ENCODE measurements at places on chromosomes 11 and 22. TPM values are rescaled to one million over a fixed set of nuclear protein-coding genes. Genes with fewer than 3 reads are reported as not detected.

Gene CUL5
- total RNA-seq = 19.0 TPM

Gene ELMOD1
- 0.07 TPM for total RNA-seq

Gene IRAG1
- not detected for total RNA-seq

Gene DEFB131B
- not detected for total RNA-seq

Gene NAALAD2
- 0.43 TPM for total RNA-seq

DNA sequence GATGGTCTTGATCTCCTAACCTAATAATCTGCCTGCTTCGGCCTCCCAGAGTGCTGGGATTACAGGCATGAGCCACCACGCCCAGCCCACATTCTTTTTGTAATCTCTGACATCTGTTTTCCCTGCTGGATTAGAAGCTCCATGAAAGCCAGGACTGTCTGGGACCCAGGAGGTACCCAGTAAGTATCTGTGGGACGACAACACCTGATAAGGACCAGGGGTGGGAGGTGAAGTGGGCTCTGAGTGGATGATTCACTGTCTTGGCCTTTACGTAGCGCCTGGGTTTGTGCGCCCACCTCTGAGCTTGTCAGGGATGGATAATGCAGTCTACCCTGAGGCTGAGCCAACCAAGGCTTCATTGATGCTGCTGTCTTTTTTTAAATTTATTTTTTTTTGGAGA lies 118.8 kb downstream of the ABTB2 start:
- DNase-seq = no peak

- DNase-seq = no peak
These were observed 149.4 kb upstream of the SNX19 start for GRCh38 chr11:131065435-131066413.

GRCh38 chr22:47324435-47324990 lies 562.1 kb downstream of the TBC1D22A start:
- DNase-seq = no peak

DNA sequence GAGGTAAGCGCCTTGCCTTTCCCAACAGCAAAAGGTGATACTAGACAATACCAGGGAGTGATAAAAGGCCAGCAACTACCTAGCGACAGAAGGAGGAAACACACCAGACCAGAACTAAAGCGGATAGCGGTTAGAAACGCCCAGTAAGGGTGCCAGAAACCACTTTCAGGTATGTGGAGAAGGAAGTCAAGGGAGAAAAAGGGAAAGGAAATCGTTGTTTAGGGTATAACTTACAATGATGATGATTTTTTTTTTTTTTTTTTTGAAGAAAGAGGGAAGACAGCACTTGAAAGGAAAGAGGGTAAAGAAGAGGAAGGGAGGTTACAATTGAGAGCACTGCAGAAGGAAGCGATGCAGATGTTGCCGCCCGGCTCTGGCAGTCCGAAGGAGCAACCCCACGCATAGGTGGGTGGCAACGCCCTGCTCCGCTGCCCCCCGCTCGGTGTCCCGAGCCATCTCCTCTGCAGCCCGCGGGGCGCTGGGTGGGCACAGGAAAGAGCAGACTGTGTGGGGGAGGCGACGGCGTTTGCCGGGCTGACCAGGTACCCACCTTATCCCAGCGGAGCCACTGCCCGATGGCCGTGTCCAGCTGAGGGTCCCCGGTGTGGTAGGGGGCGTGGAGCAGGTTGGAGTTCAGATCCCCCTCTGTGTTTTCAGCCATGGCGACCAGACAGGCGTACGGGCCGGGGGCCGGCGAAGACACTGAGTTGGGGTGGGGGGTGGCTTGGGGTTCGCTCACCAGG lies 561 bp downstream of the PGM2L1 start:
- no peak for DNase-seq

GRCh38 chr11:72041364-72042063 lies 38.8 kb downstream of the NUMA1 start:
- DNase-seq = peak; percentile 15

DNA sequence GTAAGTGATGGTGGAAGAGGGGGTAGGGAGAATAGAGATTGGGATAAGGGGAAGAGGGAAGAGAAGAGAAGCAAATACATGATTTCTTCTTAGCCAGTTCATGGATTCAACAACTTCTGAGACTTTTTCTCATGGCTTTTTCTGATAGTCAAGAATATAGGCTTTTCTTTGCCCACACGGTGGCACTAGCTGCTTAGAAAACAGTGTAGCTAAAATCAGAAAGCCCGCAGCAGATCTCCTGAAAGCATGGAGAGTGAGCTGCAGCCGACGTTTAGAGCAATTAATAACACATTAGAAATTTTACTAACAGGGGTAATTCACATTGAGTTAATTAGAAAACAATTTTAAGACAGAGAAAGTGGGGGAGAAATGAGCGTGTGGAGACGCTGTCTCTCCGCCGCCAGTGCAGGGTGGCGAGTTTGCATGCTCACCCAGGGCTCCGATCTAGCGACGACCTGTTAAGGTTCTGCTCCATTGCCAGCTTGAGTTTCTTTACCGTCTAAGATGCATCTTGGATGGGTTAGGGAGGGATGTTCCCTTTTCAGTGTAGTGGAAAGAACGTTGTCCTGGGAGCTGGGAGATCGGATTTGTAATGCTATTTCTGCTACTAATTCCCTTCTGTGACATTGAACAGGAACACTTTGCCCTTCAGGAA lies 3.3 kb upstream of the RAG1 start:
- no peak for DNase-seq

DNA sequence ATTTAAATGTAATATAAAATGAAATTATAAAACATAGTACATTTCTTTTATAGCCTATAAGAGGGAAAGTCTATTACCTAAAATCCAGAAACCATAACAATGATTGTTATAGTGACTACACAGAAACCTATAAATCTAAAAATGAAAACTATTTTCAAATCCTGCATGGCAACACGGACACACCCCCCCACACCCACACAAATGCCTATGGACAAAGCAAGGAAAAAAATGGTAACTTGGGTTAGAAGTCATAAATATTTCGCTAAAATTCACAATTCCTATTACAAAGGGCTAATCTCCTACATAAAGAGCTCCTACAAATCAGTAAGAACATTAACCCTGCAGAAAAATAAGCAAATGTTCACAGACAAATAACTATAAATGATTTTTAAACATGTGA lies 56.4 kb downstream of the GAB2 start:
- DNase-seq = no peak

GRCh38 chr22:22721681-22722354 lies 77.4 kb downstream of the GGTLC2 start:
- DNase-seq = peak; percentile 38

DNA sequence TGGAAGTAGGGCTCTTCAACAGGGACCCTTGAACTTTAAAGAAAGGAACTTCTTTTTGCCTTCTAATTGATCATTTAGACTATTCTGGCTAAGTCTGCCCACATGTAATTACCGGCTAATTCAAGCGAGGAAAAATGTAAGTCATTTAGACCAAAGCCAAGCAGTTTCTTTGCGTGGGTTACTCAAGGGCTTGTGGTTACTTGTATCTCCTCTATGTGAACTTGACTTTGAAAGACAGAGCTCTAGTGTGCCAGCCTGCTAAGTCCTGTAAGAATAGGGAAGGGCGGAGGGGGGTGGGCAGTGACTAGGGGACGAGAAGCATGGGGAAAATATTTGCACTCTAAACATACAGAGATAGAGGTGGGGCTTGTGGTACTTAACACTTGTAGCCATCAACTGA lies 145.2 kb upstream of the TEAD1 start:
- no peak for DNase-seq

DNA sequence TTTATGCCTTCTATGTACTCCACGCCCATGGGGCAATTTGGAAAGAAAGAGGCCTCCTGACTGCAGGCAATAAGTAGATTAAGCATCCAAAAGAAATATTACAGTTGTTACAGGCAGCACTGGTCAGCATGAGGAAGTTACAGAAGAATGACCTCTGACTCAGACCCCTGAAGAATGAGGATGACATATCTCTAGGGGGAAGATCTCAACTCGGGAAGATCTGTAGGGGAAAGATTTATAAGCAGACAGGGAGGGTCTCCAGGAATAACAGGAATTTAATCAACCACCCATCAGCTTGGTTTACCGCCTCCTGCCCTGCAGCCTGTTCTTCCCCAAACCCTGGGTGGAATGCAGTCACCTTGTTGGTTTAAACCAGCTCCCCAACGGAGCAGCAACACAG lies 58.0 kb downstream of the RCN1 start:
- DNase-seq = no peak

GRCh38 chr11:14413307-14414069 lies 54.5 kb upstream of the RRAS2 start:
- no peak for DNase-seq

GRCh38 chr22:33793475-33793874 lies 126.8 kb downstream of the LARGE1 start:
- DNase-seq = no peak

DNA sequence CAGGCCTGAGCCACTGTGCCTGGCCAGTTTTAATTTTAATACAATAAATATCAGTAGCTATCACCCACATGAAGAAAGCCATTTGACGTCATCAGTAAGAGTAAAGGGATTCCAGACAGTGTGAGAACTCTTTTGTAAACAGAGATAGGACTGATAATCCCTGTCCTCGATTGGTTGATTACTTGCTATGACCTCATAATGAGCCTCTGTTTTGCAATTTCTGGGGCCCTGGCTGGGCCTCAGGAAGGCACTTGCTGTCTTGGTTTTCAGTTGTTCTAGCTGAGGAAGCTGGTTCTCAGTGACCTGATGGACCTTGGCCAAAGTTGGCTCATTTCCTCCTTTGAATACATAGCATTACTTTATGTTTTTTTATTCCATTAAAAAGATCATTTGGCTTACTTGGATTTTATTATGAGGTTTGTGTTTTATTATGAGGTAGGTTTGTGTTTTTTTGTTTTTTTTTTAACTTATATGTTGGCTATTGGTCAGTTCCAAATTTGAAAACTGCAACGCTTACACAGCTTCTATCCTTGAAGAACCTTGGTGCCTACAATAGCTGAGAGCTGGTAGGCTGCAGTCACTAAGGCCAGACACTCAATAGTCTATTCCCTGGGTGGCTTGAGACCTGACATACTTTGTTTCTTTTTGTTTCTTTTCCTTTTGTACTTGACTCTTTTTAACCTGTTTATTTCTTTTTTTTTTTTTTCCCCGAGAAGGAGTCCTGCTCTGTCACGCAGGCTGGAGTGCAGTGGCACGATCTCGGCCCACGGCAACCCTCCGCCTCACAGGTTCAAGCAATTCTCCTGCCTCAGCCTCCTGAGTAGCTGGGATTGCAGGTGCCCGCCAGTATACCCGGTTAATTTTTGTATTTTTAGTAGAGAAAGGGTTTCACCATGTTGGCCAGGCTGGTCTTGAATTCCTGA lies 20.0 kb downstream of the MARK2 start:
- no peak for DNase-seq

DNA sequence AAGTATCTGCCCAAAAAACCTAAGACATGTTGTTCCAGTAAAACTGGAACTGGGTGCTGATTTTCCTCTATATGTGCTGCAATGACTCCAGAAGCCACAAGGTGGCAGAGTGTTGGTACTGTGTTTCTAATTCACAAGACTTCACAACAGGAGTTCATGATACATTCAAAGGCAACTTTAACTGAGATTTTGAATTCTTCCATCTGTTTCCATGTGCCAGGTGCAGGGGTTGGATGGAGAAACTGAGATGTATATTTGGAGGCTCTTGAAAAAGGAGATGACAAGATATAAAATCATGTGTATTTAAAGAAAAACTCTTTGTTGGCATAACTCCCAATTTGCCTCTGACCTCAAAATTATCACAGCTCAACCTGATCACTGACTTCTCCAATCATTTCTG lies 1098.6 kb upstream of the CCDC90B start:
- DNase-seq = peak; percentile 4

- no peak for DNase-seq
These were observed 10.8 kb upstream of the PANX1 start for GRCh38 chr11:94117871-94118270.

GRCh38 chr11:46162700-46163099 lies 41.4 kb upstream of the PHF21A start:
- DNase-seq = no peak

DNA sequence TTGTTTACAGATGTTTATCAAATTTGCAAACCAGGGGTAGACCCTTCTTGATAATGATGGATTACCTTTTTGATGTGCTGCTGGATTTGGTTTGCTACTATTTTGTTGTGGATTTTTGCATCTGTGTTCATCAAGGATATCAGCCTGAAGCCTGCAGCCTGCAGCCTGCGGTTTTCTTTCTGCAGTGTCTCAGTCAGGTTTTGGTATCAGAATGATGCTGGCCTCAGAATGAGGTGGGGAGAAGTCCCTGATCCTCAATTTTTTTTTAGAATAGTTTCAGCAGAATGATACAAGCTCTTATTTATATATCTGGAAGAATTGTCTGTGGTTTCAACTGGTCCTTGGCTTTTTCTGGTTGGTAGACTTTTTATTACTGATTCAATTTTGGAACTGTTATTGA lies 19.7 kb upstream of the RAB38 start:
- DNase-seq = no peak

DNA sequence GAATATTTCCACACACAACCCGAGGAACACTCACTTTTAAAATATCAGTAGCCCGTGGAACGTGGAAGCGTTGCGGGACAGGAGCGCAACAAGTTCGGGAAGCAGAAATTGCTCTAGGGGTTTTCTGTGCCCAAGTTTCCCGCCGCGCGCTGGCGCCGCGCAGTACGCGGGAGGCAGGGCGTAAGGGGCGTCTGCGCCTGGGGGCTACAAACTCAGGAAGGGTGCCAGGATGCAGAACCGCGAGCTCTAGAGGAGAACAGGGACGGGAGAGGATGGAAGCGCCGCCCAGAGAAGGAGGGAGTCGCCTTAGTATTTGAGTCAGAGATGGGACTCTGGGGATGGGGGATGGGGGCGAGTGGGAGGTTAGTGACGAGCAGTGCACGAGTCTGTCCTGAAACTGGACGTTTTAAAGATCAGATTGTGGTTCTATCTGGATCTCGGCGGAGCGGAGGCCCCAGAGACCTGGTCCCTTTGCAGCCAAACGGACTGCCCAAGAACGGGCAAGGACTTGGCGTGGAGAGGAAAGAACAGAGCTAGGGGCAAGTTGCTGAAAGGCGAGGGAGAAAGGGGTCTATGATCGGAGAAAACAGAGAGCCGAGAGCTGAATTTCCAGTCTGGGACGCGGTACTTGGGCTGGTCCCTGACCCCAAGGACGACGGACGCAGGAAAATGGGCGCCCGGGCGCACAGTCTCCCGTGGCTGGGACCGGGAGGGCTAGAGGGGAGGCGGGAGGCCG lies 4.7 kb downstream of the BSX start:
- DNase-seq = no peak

DNA sequence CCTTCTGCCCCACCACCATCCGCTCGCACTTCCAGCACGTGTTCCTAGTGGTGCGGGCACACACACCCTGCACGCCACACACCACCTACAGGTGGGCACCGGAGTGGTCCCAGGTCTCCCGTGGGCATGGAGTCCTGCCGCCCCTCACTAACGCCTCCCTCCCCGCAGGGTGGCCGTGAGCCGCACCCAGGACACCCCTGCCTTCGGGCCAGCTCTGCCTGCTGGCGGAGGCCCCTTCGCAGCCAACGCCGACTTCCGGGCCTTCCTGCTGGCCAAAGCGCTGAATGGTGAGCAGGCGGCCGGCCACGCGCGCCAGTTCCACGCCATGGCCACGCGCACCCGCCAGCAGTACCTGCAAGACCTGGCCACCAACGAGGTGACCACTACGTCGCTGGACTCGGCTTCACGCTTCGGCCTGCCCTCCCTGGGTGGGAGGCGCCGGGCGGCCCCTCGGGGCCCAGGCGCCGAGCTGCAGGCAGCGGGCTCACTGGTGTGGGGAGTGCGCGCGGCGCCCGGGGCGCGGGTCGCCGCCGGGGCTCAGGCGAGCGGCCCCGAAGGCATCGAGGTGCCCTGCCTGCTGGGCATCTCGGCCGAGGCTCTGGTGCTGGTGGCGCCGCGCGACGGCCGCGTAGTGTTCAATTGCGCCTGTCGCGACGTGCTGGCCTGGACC lies 8.5 kb downstream of the SIPA1 start:
- no peak for DNase-seq

GRCh38 chr11:62922189-62922589 lies 1.0 kb upstream of the CHRM1 start:
- no peak for DNase-seq

GRCh38 chr11:32154275-32154674 lies 63.4 kb downstream of the RCN1 start:
- DNase-seq = no peak
